ENCODE measurements at places on chromosomes 6 and 20. TPM values are rescaled to one million over a fixed set of nuclear protein-coding genes. Genes with fewer than 3 reads are reported as not detected.

- DNase-seq, result peak; percentile 97
These were observed 46.8 kb downstream of the PCNA start for GRCh38 chr20:5072756-5073659.

DNA sequence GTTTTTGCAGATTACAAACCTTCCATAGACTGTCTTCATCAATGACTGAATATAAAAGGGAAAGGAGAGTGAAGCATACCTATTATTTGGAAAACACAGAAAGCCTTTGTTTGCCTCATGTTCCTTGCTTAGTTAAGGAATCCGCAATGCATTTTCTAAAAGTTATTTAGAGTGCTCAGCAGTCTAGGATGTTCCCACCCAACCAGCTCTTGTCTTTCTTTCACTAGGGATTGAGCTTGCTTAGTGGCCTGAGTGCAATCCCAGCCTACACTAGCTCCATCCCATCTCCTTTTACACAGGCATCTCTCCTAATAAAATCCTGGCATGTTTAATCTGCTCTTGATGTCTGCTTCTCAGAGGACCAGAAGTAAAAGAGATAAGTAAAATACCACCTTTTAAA, 850.5 kb upstream of the GJE1 start:
- DNase-seq, result no peak

GRCh38 chr20:38393259-38393658, 41.9 kb downstream of the SNHG17 start:
- DNase-seq, result no peak

DNA sequence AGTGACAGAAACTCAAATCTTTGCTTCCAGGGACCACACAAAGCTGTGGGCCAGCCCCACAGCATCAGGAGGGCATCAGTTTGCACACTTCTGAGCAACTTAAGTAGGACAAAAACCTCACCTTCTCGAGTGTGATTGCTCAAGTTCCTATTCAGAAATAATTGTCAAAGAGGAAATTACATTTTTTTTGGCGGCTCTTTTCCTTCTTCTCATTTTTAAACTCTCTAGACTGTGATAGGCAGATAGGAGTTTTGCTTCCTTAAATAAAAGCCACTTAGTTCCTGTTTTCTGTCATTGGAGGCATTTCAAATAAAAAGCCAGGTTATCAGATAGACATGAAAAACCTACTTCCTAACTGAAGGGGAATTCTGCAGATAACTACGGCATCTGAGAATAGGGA, 11.2 kb upstream of the TAGAP start:
- DNase-seq, result no peak

DNA sequence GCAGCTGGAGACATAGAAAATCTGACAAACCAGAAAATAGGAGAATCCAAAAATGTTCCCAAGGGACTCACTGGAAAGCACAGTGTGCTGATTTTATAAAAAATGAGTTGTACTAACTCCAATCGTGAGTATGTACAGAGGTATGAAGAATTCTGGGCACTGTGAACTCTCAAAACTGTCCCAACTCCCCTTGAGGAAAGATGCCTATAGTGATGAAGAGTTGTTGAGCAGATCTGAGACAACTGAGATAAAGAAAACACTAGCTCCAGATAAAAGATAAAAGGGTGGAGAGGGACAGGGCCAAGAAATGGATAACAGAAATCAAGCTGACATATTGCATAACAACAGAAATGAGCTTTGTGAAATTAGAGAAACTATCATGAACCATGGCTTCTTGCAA, 481.4 kb downstream of the MAFB start:
- DNase-seq, result no peak

DNA sequence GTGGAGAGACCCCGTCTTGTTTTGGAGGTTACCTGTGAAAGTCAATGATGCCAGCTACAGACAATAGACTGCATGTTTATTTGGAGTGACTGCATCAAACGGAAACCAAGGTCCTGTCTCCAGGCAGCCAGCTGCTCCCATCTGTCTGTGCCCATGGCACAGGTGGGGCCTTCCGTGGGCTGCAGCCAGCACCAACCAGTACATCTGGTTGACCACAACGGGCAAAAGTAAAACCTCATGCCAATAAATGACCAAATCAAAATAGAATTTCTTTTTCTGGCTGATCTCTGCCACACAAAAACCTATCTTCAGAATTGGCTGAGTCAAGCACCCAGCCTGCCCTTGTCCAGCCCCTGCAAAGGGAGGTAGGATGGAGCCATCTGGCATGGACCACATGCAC, 33.5 kb downstream of the DLL1 start:
- peak; percentile 35 for DNase-seq

- no peak for DNase-seq
These were observed 6.1 kb downstream of the SRXN1 start for GRCh38 chr20:646868-647233.

DNA sequence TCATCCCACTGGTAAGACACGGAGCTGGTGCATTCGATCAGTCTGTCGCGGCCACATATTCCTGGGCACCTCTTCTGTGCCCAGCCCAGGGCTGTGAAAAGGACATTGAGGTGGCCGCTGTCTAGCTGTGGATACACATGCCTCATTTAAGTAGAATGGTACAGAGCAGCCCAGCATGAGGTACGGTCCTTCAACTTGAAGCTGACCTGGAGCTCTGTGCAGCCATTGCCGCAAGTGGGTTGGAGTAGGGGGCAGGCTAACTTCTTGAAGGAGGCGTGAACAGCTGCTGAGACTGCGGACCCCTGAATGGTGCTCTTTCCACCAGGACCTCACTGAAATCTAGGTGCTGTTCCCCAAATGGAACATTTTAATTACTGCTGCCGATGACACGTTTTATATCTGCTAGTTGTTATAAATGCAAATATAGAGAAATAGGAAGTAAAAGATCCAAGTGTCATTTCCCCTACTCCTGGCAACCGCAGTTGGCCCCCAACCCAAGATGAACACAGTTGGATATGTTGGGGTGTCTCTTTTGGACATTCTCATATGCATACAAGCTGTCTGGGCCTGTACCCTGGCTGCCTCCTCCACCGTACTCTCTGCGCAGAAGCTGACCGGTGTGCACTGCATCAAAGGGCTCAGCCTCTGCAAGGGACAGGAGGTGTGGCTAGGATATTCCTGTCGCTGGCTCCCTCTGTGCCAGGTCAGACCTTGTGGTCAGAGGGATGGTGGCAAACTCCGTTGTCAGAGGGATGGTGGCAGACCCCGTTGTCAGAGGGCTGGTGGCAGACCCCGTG, 86.1 kb downstream of the CDC5L start:
- DNase-seq, result no peak

- DNase-seq, result no peak
These were observed 66.9 kb downstream of the DLL1 start for GRCh38 chr6:170223718-170224693.

GRCh38 chr6:118680452-118681095, 29.2 kb upstream of the CEP85L start:
- DNase-seq, result no peak

DNA sequence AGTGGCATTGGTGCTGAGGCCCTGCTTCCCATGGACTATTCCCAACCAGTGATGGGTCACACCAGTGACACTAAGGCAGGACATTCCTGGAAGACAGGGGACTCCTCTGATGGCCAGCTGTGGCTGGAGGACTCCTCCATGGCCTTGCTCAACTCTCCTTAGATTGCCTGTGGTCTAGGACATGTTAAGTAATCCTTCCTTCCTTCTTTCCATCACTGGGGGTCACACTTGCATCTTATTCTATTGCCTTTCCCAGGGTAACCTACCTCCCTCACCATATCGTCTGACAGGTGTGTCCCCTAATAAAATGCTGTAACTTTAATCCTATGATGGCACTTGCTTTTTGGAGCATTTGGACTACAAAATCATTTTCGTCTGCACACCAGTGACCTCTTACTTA, 24.5 kb upstream of the HLA-A start:
- no peak for DNase-seq

GRCh38 chr6:44078827-44079671, 48.2 kb downstream of the MRPL14 start:
- peak; percentile 73 for DNase-seq

DNA sequence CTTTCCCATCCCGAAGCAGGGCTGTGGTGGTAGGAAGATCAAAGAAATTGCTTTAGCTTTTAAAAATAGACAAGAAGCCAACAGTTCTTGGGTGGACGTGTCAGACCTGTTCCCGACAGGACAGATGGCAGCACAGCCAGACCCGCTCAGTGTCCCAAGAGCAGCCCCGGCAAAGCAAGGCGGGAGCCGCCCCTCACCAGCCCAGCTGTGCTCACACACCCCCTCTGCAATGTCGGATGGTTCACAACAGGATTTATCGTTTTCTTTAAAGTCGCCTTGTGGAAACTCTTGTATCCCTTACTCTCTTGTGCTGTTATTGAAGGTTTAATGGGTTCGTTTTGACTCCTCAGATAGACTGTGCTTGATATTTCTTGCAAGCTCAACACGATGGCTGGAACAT, 302.4 kb downstream of the THBS2 start:
- no peak for DNase-seq

- no peak for DNase-seq
These were observed 47.4 kb downstream of the SLC23A2 start for GRCh38 chr20:4953881-4954280.

- DNase-seq, result peak; percentile 90
These were observed 522 bp upstream of the EPB41L1 start for GRCh38 chr20:36153736-36154699.

DNA sequence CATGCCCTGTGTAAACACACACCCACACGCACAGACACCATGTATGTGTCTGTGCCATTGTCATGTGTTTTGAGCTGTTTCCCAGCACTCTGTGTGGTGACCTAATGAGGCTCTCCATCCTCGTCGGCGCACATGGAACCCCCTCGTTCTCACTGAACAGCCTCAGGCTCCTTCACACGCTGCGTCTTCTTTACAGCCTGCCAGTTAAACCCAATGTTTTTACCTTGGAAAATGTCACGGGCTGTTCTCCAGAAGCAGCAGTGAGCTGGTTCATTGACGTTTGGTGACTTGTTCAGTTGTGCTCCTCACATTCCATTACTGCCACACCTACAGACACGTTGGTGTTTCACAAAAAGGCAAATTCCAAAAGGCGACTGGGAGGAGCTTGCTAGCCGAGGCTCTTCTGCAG, 201.0 kb upstream of the FOXQ1 start:
- no peak for DNase-seq

DNA sequence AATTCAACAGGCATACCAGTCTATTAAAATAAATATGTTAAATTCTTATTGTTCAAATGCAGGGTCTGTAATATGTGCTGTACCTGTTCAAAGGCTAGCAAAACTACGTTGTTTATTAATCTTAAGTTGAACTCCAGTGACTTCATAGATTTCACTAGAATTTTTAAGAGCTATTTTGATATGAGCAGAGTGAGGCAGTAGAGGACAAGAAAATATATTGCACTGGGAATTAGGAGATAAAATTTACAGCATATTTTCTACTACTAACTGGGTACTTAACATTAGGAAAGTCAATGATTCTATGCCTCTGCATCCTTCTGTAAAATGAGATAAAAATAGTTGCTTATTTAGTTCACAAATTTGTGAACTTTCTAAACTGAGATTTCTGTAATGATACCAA, 162.2 kb upstream of the BMP5 start:
- no peak for DNase-seq

DNA sequence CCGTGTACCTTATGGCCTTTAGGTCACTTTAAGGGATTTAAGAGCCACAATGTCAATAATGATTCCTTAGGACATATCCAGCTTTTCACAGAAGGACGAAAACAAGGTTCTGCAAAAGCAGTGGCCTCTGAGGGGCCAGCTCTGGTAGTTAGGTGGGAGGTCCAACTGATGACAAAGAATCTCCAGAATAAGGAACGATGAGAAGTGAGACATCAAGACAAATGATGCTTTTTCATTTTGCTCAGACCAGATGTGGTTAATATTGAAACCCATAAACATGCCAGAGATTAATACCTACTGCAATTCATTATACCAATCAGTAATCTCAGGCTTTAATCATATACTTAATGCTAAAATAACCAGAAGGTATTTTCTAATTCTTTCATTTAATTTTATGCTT, 1.9 kb downstream of the C6orf58 start:
- no peak for DNase-seq

- no peak for DNase-seq
These were observed 416.6 kb downstream of the DHX35 start for GRCh38 chr20:39378776-39379175.

GRCh38 chr6:144744720-144745119, 459.6 kb downstream of the UTRN start:
- DNase-seq, result no peak

GRCh38 chr6:151320140-151320539, 71.2 kb downstream of the ZBTB2 start:
- DNase-seq, result no peak

- no peak for DNase-seq
These were observed 123.4 kb downstream of the FLRT3 start for GRCh38 chr20:14214046-14214445.

Gene RIPOR3
- not detected for total RNA-seq

Gene CLVS2
- total RNA-seq, result not detected

Gene MYCT1
- total RNA-seq, result not detected

Gene CLIC5
- not detected for total RNA-seq

Gene TMEM170B
- 6.9 TPM for total RNA-seq

Gene BNIP5
- total RNA-seq, result not detected

Gene ROS1
- total RNA-seq, result 0.76 TPM

Gene EBF4
- not detected for total RNA-seq

Gene SCRT2
- total RNA-seq, result not detected

Gene CDC25B
- 16.0 TPM for total RNA-seq

Gene MICB
- total RNA-seq, result 17.6 TPM

Gene FAM209B
- total RNA-seq, result not detected

Gene AVP
- total RNA-seq, result not detected

Gene MDFI
- total RNA-seq, result not detected

Gene SLC22A2
- total RNA-seq, result not detected

Gene NOTCH4
- not detected for total RNA-seq

All from MG63 (cell line).